ENCODE measurements at places on chromosomes 16 and 17.

DNA sequence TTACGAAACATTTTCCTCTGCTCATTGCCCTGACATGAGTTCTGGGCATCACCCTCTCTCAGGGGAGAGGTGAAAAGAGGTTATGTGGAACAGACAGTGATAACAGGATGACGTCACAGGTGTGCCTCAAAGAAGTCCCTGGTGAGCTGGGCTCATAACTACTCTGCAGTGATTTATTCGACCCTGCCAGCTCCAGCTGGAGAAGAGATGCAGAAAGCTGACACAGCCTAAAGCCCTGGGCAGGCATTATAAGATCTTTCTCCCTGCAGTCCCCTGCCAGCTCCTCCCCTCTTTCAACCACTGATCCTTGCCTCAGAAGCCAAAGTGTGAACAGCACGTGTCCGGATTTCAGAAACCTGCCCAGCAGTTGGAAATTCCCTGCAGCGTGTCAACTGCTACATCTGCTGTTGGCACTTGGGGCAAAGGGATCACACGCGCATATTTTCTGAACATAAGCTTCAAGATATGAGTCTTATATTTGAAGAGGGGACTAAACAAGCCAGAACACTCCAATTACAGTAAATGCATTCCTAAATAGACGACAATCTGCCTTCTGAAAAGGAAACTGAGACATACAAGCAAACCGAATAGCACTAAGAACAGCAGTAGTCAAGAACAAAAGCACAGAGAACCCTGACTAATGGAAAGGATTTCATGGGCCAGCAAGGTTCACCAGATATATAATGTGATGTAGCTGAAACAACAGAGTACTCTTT, 80.5 kb downstream of the SMG6 start:
- DNase-seq, result no peak

- DNase-seq, result no peak
Observed at GRCh38 chr16:66728117-66728787, 23.2 kb downstream of the DYNC1LI2 start.

GRCh38 chr16:55470533-55471371, 8.2 kb upstream of the MMP2 start:
- no peak for DNase-seq

DNA sequence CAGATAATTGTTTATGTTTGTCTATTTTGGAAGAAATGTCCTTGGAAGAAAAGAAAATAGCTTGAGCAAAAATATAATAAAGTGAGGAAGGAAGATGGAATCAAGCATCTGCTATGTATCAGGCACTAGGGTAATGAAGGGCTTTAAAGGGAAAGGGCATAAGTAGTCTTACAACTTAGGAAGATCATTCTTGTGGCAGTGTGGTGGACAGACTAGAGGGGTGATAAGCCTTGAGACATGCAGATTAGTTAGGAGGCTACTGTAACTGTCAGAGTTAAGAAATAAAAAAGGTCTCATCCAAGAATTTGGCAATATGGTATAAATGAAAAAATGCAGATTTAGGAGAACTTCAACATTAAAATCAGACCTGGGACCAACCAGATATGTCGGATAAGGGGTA, 14.9 kb downstream of the FAM222B start:
- DNase-seq, result no peak
